Stimulated activated CD8-positive, alpha-beta memory T cell treated with anti-CD3 and anti-CD28 coated beads, Interleukin-4, amount 100 ng/mL, for 48 hours (primary cell): ENCODE measurements at places on chromosomes 16 and 17.

- DNase-seq = no peak
Measured at GRCh38 chr16:57996406-57997175, 3.9 kb downstream of the ZNF319 start.

- DNase-seq = no peak
Measured at GRCh38 chr17:28240688-28241340, 78.2 kb upstream of the TMEM97 start.

- no peak for DNase-seq
Measured at GRCh38 chr17:72404872-72405271, 284.1 kb downstream of the SOX9 start.

- no peak for DNase-seq
Measured at GRCh38 chr17:45996282-45996937, 2.6 kb upstream of the STH start.

- DNase-seq = no peak
Measured at GRCh38 chr16:87198328-87198832, 118.8 kb downstream of the C16orf95 start.

GRCh38 chr17:12730931-12731521, 58.3 kb upstream of the ARHGAP44 start:
- no peak for DNase-seq

- no peak for DNase-seq
Measured at GRCh38 chr16:84075376-84075775, 32.8 kb upstream of the SLC38A8 start.
